NCI-H1092 treated with DMSO at 0.1 percent for 48 hours (cell line): ENCODE measurements at places on chromosomes 5 and 9.

GRCh38 chr9:80222466-80223169 is 650.9 kb downstream of the TLE4 start:
- DNase-seq: no peak

- DNase-seq: no peak
Observed at GRCh38 chr9:84169240-84169639, 171.3 kb downstream of the SLC28A3 start.

DNA sequence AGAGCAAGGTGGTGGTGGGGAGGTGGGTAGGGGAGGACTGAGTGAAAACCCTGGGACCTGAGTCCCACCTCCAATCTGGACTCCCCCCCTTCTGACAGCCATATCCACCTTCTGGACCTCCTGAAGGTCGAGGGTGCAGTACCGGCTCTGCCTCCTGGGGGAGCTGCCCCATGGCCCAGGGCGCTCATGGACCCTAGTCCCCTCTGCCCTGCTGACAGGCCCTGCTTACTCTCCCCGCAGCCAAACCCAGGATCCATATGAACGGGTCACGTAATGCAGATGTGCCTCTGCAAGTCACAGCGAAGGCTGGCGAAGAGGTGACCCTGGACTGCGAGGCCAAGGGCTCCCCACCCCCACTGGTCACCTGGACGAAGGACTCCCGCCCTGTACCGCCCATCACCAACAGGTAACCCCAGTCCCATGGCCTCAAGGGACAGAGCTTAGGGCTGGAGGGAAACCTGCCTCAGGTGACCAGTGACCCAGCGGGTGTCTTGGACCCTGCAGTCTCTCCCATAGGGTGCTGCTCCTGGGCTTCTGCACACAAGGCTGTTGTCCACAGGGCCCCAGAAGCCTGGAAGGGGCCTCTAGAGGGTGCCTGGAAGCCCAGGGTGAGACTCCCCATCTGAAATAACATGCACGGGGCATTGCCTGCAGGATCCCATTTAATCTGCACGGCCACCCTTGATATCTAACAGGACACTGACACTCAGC is 61.7 kb downstream of the HMCN2 start:
- no peak for DNase-seq

DNA sequence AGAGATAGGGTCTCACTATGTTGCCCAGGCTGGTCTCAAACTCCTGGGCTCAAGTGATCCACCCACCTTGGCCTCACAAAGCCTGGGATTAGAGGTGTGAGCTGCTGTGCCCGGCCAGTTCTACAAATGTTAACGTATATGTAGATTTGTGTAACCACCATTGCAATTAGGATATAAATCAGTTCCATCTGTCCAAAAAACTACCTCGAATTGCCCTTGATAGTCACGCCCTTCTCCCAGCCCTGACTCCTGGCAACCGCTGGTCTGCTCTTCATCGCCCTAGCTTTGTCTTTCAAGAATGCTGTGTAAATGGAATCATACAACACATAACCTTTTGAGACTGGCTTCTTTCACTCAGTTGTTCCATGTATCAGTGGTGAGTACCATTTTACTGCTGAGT is 46.1 kb upstream of the PPARGC1B start:
- no peak for DNase-seq

DNA sequence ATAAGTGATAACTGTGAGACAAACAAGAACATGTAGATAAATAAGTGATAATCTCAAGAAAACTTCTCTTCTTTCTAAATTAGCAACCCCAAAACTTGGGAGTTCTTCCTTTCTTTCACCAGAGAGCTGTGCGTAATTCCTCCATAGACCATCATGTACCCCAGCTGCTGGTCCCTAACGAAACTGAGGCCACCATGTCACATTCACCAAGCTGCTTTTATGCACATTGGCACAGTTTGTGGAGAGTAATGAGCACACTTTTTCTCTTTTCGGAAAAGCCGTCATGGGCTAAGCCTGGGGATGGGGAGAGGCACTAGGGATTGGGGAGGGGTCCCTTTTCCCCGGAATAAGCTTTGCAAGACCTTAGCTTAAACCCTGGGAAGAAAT is 561.4 kb downstream of the BNC2 start:
- DNase-seq: no peak

GRCh38 chr5:32298059-32298415 is 14.7 kb downstream of the MTMR12 start:
- no peak for DNase-seq

GRCh38 chr9:91220491-91221135 is 141.1 kb downstream of the AUH start:
- no peak for DNase-seq

DNA sequence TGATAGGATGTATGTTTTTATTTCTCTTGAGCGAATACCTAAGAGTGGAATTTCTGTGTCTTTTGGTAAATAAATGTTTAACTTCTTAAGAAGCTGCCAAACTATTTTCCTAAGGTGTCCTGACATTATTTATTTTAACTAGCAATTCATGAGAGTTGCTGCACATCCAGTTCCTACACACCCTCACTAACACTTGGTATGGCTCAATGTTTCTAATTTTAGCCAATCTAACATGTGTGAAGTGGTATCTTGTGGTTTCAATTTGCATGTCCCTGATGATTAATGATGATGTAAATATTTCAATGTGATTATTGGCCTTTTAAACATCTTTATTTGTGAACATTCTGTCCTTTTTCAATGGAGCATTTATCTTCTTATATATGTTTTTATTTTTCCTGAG is 2095.5 kb upstream of the C9orf72 start:
- DNase-seq: no peak

DNA sequence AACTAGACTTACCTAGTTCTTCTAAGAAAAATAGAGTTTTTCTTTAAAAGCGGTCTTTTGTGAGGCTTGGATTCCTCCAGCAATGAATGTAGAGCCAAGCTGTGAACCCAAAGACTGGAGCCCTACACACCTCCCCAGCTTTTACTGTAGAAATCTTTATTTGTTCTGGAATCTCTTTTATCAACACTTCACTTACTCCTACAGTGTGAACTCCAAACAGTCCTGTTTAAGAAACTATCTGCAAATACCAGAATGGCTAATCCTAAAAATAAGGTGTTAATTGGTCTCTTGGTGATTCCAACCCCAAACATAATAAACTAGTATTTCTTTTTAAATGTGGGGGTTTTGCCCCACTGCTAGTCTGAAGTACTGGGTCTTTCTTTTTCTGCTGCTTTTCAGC is 103.9 kb downstream of the ENC1 start:
- no peak for DNase-seq

DNA sequence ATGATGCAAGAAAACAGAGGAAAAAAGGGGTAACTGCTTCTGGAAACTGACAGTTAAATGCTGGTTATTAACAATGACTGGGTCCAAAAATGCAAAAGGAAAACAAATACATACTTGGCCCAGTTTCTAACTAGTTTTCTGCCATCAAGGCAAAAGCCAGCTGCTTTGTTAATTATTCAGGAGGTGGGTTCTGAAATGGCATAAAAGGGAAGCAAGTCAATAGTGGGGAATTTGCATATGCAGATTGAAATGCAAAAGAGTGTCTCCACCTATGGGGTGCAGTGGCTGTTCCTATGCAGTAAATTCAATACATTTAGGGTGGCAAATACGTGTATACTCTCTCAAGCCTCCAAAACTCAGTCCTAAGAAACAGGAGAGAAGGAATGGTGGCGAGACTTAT is 33.4 kb downstream of the BARHL1 start:
- DNase-seq: no peak

- DNase-seq: no peak
Observed at GRCh38 chr5:59095480-59095879, 512.6 kb downstream of the RAB3C start.

DNA sequence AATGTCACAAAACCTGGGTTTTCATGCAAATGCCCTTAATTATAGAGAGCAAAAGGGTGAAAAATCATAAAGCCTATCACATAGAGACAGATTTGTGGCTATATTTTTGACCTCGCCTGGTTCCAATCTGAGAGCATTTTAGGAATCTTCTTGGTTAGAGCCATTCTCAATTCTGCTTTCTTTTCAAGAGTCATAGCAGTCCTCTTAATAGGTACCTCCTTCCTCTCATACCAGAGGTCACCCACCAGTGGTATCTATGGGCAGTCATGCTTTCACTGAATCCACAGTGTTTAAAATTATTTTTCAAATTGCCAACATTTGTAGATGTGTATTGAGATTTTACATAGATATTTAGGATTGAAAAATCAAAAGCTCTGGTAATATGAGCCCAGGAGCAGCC is 215.5 kb downstream of the DAB2IP start:
- no peak for DNase-seq

GRCh38 chr5:132687995-132688394 is 14.2 kb downstream of the IL4 start:
- DNase-seq: no peak

- no peak for DNase-seq
Observed at GRCh38 chr5:125683669-125684068, 739.5 kb upstream of the GRAMD2B start.

GRCh38 chr5:39461007-39461682 is 36.4 kb upstream of the DAB2 start:
- DNase-seq: no peak

DNA sequence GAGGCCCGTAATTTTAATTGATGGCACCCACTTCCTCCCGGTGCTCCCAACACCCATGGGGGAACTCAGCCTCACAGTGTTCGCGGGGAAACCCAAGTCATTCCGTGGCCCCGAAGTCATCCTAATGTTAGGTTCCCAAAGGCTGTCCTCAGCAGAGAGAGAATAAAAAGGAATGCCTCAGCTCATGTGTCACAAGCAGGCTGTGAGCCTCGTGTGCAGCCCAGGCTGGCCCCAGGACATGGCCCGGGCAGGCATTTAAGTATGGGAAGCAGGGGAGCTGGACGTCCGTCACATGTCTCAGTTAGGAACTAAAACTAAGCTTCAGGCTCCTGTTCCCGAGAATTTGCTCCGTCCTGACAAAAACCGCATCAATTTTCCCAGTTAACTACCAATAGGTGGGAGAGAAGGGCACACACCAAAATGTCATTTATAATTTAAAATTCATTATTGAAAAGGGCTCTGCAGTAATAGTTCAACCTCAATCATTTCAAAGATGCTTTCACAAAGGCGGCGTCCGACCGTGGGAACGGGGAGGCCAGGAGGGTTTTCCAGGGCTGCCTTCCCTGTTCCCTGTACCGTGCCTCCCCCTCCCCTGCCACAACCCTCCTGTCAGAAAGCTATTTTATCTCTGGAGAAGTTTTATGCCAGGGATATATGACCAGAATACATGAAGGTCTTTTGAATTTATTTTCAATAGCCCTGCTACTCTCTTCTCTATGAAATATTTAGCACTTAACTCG is 137.3 kb downstream of the FSTL4 start:
- no peak for DNase-seq

DNA sequence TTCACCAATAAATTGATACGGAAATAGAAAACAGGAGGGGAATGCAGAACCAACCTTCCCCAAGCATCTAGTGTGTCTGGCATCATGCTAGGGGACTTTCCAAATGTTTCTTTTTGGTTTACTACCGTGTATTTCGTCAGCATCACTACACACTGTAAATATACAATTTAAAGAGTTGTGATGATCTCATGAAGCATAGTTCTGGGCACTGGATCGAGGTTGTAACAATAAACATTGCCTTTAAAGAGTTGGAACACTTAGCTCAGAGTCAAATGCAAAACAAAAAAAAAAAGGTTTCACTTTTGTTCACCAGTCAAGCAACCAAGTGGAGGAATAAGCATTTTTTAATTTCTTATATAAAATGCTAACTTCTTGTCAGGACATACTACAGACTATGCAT is 2.9 kb upstream of the SCAI start:
- DNase-seq: no peak

- no peak for DNase-seq
Observed at GRCh38 chr5:118070041-118070440, 918.3 kb downstream of the DTWD2 start.

DNA sequence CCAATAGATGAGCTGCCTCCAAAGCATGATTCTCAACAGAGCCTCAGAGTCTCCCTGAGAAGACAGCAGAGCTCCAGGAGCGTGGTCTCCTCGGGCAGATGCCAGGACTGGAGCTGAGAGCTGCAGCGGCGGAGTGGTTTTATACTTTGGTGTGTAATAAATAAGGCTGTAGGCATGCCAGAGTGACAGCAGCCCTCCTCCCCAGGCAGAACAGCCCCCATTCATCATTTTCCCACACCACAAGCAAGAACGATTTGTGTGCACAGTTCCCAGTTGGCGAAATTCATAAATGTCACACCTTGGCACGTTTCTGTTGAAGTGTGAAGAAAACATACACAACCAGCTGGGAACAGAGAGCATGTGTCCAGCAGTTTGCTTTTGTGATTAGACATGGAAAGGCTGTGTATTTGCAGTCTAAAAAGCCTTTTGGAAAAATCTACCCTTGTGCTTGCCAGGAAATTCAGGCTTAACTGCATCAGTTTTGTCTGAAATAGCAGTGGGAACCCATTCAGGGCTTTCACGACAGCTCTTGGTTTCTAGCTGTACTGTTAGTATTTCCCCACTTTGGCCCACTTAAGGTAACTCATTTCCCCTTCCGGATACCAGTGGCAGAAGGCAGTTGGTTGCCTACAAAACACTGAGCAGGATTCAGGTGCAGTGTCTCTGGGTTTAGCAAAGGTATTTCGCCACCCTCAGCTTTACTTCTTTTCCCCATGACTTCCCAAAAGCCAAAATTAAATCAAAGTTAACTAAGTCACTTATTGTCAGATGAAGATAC is at the start of gene C1QTNF3:
C1QTNF3 (minus strand) TSS at position 115 of the 778 bp plus-strand sequence; CDS start at position 27, 88 bp downstream.
- DNase-seq: peak; percentile 33

DNA sequence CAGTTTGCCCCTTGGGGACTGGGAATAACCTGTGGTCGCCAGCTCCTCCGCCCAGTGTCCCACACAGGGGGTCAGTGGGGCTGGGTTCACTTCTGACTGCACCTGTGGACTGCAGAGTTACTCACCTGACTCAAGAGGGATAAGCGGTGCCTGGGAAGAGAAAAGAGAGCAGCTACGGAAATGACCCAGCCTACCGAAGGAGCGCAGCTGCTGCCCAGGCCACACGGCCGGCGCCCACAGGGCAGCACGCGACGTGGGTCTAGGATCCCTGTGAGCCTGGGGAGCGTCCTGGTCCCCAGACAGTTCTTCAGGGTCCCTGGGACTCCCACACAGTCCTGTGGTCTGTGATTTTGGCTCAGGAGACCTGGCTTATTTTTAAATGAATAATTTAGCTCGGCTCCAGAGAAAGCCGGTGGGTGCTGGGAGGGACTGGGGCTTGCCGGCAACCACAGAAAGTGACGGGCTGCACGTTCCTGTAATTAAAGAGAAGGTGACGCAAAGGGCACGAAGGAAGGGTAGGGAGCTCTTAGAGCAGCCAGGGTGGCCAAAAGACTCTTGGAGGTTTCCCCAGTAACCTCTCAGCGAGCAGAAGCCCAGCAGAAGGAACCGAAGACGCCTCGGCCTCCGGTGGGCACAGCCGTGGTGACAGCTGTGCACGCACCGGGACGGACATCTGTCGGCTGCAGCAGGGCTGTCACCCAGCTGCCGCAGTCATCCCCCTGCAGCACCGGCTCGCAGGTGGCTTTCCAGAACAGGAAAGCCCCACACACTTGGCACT is 97.5 kb upstream of the FCN2 start:
- DNase-seq: no peak

GRCh38 chr5:105150323-105150722 is 1587.7 kb upstream of the NUDT12 start:
- no peak for DNase-seq

- no peak for DNase-seq
Observed at GRCh38 chr5:94702729-94703128, 84.3 kb downstream of the SLF1 start.
